ENCODE measurements at places on chromosomes 12 and 14.

- no peak for DNase-seq
Measured at GRCh38 chr12:58901664-58902063, 18.6 kb downstream of the LRIG3 start.

DNA sequence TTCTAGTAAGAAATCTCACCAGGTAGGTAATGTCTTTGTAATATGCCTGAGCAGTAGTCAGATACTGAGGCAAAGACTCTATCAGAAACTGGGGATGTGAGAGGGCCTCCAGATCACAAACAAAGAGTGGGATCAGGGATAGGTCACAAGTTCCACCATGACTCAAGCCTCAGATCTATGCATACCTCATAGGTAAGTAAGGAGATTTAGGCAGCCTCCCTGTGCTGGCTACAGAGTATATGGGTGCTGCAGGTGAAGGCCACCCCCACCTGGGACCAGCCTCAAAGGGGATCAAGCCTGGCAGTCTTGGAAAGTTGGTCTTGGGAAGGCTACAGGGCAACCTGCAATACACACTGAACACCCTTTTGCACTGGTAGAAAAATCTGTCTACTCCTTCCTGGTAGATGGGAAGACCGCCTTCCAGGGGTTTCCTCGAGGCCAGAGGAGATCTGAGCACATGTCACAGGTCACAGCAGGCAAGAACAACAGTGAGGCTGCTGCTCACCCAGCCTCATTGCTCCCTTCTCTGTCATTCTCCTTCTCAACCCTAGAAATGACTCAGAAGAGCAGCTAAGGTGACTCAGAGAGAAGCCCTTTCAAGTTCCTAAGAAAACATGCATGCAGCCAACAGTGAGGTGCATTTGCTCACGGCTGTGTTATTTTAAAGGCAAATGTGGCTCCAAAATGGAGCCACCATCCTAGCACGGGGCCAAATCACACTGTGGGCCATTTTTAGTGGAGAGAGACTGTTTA is 143.4 kb upstream of the CDKN3 start:
- DNase-seq, result no peak

- no peak for DNase-seq
Measured at GRCh38 chr12:42213954-42214426, 24.1 kb downstream of the YAF2 start.

DNA sequence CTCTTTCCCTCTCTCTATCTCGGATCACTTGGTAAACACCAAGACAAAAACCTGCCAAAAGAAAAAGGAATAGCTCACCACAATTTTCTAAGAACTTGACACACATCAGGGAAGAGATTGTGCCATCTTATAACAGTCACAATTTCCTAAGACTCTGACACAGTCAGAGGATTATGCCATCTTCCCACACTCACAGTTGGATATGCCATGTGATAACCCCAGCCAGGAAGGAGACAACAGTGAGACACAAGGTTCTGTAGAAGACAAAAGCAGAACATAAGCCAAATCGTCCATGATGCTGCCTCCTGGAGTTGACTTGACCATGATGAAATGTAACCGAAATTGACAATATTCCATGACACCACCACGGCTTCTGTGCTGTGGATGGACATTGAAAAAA is 2.8 kb upstream of the CLEC9A start:
- no peak for DNase-seq

DNA sequence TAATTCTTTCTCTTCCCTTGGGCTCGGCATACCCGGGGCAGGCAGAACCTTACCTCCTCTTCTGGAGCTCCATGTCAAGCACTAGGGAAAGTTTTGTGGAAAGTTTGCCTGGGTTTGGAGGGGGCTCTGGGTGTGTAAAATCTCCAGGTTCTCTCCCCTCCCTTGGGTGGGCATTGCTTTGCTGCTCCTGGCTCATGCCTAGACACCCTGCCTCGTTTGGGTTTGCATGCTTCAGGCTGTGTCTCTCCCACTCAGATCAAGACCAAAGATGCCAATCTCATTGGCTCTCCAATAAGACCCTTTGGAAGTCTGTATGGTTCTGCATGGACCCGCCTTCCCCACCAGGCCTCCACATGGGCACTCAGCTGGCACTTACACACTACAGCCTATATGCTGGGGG is 6.2 kb upstream of the KRT2 start:
- DNase-seq, result no peak

All from CD4-positive, alpha-beta T cell treated with Interleukin-15 for 4 hours (primary cell).